Cerebellar nuclear complex (tissue), 1 donor: ENCODE measurements at places on chromosomes 7 and 10.

DNA sequence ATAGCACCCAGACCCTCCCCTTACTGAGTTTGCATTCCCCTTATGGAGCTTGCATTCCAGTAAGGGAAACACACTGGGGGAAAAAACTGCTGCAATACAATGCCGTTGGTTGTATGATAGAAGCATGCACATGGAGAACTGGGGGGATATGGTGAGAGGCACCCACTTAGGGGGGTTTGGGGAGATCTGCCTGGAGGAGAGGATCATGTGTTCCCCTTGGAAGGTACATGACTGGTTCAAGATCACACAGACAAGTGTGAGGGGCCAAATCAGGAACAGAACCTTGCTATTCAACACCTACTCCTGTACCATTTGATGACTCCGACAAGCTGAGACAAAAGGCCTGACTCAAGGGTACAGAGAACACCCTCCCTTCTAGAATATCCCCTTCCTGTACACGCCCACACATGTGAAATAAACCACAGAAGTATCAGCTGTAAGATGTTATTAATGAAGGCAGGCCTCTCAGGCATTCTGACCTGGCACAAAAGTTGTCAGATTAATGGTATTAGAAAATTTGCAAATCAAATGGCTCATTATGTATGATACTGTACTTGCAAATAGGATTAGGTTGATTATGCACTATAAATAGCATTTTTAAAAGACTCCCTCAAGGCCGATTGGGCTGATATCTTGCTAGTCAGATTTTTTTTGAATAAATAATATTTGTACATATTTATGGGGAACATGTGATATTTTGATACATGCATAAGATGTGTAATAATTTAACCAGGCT is 122.2 kb downstream of the NPY start:
- no peak for DNase-seq

DNA sequence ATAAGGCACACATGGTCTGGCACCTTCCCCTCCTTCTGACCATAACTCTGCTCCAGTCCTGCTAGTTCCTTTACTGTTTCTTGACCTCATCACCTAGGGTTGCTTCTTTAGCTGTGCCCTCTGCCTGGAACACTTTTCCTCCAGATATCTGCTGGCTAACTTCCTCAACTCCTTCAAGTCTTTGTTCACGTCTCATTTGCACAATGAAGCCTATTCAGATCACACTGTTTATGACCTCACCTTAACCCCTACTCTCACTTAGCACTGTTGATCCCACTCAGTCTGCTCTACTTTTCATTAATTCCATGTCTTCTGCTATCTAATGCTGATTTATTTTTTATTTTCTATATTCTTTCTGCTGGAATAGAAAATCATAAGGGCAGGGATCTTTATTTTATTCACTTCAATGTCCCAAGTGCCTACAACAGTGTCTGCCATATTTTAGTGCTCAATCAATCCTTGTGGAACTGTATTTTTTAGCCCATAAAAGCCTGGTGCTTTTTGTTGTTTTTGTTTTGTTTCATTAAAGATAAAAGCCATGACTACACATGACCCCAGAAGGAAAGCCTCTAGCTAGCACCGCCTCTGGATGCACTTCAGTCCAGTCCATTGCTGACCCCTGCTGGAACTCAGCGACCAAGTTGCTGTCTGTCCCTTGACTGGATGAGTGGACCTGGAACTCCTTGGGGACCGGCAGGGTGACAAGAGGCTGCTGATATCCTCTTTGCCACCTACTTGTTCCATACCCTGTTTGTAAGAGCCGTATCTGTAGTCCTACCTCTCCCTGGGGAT is 12.3 kb downstream of the KLF14 start:
- DNase-seq, result peak; percentile 8

- DNase-seq, result no peak
Measured at GRCh38 chr7:107579554-107579884, 527 bp upstream of the BCAP29 start.

GRCh38 chr10:124898471-124898870 is 43.5 kb upstream of the ZRANB1 start:
- no peak for DNase-seq

DNA sequence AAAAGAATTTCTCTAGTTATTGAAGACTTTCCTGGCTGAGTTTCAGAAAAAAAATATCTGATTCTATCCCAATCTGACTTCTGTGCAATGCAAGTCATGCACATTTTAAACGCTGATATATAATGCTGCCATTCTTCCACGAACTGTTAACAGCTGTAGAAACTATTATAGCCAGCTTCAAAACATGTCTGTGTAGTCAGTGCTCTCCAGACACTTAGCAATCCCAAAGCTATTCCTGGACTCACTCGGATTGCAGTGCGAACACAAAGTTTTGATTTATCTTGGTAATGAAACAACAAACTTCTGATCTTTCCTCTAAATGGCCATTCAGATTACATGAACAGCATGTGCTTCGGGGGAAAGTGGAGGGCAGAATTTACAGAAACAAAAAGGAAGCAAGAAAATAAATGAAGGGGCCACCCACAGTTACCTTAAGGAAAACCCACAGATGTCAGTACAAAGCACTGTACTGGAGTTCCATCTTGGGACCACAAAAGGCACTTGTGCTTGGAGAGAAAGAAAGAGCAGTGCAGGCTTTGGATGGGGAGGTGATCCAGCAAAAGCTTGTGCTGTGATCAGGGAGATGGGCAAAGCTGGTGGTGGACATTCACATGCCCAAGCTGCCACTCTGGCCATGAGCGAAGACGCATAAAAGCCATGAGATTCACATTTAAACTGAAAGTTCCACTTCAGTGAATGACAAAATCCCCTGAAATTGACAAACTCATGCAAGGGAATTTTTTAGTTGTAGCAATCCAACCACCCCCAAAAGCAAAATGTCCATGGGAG is 32.1 kb upstream of the ADO start:
- no peak for DNase-seq

GRCh38 chr7:157096286-157097055 is 42.3 kb upstream of the UBE3C start:
- DNase-seq, result no peak
